ENCODE measurements at places on chromosomes 3 and 15. TPM values are rescaled to one million over a fixed set of nuclear protein-coding genes. Genes with fewer than 3 reads are reported as not detected.

The GOLGA6L10 gene
- total RNA-seq, result 3.2 TPM

- ATAC-seq, result no peak
These were observed 31.2 kb upstream of the TNIK start for GRCh38 chr3:171491361-171491760.

GRCh38 chr15:80478075-80478474, 73.9 kb downstream of the ARNT2 start:
- no peak for ATAC-seq

- peak; percentile 54 for ATAC-seq
These were observed 749.3 kb upstream of the CADM2 start for GRCh38 chr3:84209474-84209873.

GRCh38 chr3:108073764-108074431, 16.9 kb downstream of the CD47 start:
- ATAC-seq, result no peak

All from motor neuron (in vitro differentiated cells).